Activated CD8-positive, alpha-beta memory T cell treated with anti-CD3 and anti-CD28 coated beads for 48 hours (primary cell): ENCODE measurements at places on chromosomes 5 and 9.

DNA sequence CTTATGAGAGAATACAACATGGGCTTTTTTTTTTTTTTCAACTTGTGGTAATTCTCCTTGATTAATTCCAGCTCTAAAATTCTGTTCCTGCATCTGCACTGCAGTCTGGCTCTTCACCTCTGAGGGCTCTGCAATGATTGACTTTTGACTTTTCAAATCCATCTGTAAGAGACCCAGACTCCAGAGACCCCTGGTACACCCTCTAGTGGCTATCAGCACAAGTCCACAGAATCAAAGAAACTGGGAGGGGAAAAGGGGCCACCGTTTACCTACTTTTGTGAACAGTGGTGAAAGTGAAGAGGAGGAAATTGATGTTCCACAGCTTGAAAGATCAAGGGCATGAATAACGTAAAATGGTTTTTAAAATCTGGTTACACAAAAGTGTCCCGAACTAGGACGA lies 151.6 kb downstream of the SLIT3 start:
- no peak for DNase-seq

- no peak for DNase-seq
These were observed 21.4 kb downstream of the OR2V1 start for GRCh38 chr5:181109489-181110013.

DNA sequence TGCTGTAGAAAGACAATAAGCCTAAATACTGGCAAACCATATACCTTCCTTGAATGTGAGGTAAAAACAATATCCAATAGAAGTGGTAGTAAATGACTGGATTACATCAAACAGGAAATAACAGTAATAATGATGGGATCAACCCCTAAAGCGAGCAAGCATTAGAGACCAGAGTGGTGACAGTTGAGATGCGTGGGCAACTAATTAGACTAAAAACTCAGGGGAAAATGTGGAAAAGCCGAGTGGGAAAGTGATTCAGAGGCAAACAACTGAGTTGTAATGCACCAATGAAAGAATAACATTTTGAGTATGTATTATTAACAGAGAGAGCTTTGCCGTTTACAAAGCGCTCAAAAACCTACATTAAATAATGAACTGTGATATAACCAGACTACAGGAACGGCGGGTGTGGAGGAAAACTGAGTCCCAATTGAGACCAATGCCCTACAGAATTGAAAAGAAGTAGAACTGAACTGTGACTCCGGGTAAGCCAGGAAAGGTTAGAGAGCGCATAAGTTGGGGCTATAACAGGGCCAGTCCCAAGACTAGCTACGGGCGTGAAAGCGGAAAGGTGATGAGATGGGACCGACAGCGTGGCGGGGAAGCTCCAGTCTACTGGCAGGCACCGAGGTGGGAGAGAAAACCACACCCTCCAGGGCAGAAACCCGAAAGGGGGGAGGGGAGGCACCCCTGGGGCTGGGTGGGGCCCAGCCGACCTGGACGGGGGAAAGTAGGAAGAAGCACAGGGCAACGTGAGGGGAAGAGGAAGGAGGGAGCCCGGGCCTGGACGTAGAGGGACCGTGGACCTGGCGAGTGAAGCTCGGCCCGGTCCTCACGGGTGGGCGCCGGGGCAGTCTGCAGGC lies 592 bp downstream of the UBAP2 start:
- DNase-seq: peak; percentile 44

DNA sequence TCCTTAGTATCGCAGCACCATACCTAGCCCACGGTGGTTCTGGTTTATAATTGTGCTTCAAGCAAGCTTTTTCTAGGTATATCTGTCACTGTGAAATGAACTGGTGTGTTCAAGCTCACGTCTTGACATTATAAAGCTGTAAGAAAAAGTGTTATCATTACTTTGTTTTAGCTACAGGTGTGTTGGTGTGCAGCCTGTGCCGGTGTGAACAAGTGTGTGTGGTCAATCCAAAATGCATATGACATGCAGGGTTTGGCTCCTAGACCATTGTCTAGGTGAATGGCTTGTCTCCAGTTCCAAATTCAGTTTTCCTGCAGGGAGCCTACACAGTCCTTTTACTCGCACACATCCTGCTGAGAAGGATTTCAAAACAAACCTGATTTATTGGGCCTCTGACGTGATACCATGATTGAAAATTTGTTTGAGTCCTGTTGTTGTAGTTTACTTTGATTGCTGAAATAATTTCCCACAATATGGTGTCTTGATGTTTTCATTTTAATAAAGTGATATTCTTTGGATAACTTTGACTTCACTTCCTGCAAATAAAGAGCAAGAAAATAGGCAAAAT lies 3.7 kb downstream of the LSM11 start:
- DNase-seq: no peak

DNA sequence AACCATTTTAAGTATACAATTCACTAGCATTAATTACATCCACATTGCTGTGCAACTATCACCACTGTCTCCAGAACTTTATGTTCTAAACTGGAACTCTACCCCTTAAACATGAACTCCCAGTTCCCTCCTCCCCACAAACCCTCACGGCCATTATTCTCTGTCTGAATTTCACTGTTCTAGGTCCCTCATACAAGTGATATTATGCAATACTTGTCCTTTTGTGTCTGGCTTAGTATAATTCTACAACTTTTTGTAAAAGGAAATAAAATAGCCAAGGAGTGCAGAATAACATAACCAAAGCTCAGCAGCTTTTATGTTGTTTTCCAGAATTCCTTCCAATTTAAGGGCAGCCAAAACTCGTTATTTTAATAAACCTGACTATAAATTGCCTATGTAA lies 53.2 kb downstream of the NAA35 start:
- no peak for DNase-seq

DNA sequence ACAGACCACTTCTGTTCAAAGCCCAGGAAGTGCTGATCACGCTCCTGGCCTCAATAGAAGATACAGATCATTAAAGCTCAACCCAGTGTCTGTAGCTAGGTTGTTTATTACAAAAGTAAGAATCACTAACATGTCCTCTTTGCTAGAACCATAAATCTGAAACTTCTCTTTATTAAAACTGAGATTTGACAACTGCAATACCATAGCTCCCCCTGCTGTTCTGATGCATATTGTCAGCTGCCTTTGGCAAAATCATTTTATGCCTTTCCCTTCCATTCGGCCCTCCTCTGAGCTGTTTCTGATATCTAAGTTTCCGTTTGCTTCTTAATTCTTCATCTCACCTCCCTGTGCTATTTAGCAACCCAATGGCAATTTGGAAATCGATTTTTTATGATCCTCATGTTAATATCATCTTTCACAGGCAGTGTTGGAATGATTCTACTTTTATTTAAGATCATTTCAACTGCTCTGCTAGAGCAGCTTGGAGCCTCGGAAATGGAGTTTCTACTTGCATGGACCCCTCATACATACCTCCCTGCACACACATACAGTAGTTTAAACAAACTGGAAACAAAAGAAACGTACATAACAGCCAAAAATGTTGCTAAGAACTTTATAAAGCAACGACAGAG lies 998.8 kb downstream of the MAT2B start:
- DNase-seq: no peak

- DNase-seq: no peak
These were observed 52.9 kb upstream of the PAPPA start for GRCh38 chr9:116100711-116101121.

GRCh38 chr5:160092514-160092913 lies 26.7 kb downstream of the PWWP2A start:
- DNase-seq: no peak

- no peak for DNase-seq
These were observed 314.9 kb downstream of the KCTD16 start for GRCh38 chr5:144485540-144485939.

- no peak for DNase-seq
These were observed 61.2 kb downstream of the FYB1 start for GRCh38 chr5:39158127-39158593.

DNA sequence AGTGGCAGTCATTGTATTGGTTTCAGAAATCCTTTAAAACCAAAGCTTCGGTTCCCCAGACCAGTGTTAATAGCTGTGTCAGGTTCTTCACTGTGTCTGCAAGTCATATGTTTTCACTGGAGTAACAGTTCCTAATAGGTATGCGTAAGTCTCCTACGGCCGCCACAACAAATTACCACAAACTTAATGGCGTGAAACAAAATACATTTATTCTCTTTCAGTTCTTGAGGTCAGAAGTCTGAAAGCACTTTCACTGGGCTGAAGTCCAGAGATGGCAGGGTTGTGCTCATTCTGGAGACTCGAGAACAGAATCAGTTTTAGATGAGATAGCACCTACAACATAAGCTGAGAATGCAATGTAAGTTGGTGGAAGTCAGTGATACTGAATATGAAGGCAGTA lies 556.2 kb downstream of the TLE4 start:
- no peak for DNase-seq

DNA sequence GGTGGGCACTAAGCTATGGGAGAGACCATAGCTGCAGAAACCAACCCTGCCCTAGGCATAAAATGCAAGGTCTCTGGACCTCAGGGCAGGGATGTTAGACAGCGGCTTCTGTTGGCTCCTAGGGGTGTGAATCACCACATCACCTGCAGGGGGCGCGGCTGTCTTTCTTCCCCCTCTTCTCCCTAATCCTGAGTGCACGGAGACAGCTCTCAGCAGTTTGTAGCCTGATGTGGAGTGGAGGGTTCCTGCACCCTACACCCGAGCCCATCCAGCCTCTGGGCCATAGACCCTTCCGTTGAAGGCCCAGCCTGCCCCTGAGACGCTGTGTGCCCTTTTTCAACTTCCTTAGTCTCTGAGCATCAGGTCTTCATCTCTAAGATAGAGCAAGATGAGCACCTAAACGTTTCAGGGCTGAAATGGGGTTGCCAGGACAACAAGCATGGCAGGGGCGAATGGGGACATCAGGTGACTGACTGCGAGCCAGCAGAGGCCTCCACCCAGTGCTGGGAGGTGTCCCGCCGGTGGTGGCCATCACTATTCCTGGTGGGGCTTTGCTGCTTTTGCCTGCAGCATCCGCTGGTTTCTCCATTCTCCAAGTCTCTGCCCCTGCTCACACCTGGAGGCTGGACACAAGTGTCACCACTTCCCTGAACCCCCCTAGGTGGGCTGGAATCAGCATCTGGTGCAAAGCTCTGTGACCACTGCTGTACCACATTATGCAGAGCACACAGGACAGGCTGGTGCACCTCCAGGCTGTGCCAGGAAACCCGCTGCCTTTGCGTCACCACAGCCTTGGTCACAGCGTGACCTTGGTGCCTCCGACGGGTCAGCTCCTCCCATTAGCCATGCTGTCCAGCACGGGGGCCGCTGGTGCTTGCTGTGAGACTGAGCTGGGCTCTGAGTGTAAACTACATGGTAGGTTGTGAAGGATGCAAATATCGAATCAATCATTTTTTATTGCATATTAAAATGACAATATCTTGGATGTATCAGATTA lies 2.5 kb upstream of the SEC16A start:
- DNase-seq: peak; percentile 82

DNA sequence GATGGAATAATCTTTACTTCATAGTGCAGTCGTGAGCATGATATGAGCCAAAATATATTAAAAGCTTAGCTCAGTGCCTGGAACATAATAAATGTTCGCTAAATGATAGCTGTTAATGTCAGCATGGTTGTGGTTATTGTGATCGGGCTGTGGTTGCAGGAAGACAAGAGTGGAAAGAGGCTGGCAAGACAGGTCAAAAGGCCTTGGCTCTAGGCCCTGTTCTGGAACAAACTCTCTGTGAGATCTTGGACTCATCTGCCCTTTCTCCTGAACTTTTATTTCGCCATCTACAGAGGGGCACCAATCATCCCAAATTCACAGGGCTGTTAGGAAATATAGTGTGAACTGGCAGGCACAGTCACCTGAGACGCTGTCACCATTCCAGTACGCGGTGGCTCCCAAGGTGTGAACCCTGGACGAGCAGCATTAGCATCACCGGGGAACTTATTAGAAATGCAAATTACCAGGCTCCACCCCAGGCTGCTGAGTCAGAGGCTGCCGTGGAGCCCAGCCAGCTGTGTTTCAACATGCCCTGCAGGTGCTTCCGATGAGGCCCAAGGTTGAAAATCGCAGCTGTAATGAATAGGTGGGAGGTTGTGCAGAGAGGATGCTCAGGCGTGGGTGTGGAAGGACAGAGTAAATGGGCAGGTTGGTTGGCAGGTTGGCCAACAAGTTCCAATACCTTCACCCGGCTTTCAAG lies 50.2 kb upstream of the SAP30L start:
- no peak for DNase-seq

- no peak for DNase-seq
These were observed 163.3 kb upstream of the WWC1 start for GRCh38 chr5:168128111-168128510.

- no peak for DNase-seq
These were observed 92.0 kb downstream of the SNCAIP start for GRCh38 chr5:122404018-122404417.

DNA sequence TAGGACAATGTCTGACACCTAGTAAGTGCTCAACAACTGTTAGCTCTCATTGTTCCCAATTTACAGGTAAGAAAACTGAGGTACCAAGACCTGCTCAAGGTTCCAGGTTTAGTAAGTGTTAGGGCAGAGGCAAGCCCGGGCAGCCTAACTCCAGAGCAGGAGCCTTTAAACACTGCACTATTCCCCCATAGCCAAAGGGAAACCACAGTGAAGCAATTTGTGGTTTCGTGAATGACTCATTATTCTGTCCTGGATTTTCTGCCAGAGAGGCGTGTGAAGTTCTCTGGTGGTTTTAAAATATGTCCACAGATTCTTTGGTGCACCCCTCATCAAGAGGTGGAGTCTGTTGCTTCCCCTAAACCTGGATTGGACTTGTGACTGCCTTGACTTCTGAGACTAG lies 1.0 kb upstream of the MCC start:
- no peak for DNase-seq

- no peak for DNase-seq
These were observed 31.3 kb downstream of the USP20 start for GRCh38 chr9:129866394-129867135.

- DNase-seq: no peak
These were observed 103.3 kb upstream of the ZNF608 start for GRCh38 chr5:124849774-124850173.

DNA sequence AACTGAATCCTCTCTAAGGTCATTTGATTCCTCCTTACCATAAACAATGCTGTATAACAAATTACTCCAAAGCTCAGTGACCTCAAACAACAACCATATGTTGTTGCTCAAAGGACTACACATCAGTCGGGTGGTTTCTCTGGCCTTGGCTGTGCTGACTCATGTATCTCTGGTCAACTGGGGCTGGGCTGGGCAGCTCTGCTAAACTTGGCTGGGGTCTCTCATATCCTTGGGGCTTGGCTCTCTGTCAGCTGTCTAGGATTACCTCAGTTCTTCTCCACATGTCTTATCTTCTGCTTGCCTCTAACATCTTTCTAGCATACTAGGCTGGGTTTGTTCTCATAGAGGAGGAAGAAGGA lies 86.4 kb downstream of the GALNT10 start:
- DNase-seq: no peak
